Small intestine (tissue), 16 donors: ENCODE measurements at places on chromosomes 5 and 9. TPM values are rescaled to one million over a fixed set of nuclear protein-coding genes. Genes with fewer than 3 reads are reported as not detected.

DNA sequence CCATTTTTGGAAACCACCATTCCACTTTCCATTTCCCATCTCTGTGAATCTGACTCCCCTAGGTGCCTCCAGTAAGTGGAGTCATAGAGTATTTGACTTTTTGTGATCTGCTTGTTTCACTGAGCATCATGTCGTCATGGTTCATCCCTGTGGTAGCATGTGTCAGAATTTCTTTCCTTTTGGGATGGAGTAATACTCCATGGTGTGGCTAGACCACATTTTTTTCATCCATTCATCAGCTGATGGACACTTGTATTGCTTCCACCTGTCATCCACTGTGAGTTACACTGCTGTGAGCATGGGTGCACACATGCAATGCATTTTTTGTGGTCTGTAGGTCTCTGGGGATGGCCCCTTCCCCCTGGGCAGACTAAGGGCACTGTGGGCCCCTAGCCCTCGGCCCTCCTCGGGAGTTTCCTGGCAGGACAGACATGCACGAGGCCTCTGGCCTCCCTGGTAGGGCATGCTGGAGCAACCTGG lies 115.9 kb downstream of the GADD45G start:
- H3K4me1 ChIP-seq = no peaks in the 10 kb centered on the region
- no peak overlapping the region for H3K4me3 ChIP-seq
- H3K27me3 ChIP-seq = no peaks in the 10 kb centered on the region
- no peaks in the 10 kb centered on the region for H3K36me3 ChIP-seq

- no peaks in the 10 kb centered on the region for H3K36me3 ChIP-seq
- no peak for DNase-seq
- no peaks in the 10 kb centered on the region for H3K27me3 ChIP-seq
- H3K4me3 ChIP-seq = no peak overlapping the region
These were observed 527.0 kb downstream of the TLE1 start for GRCh38 chr9:81162361-81162760.

- H3K4me1 ChIP-seq = no peaks in the 10 kb centered on the region
- DNase-seq = peak; percentile 52
- H3K4me3 ChIP-seq = peak overlapping the region; percentile 66
- H3K27me3 ChIP-seq = no peaks in the 10 kb centered on the region
- H3K27ac ChIP-seq = peak overlapping the region; percentile 43
- no peaks in the 10 kb centered on the region for H3K36me3 ChIP-seq
These were observed 572 bp downstream of the ZDHHC21 start for GRCh38 chr9:14692470-14693250.

DNA sequence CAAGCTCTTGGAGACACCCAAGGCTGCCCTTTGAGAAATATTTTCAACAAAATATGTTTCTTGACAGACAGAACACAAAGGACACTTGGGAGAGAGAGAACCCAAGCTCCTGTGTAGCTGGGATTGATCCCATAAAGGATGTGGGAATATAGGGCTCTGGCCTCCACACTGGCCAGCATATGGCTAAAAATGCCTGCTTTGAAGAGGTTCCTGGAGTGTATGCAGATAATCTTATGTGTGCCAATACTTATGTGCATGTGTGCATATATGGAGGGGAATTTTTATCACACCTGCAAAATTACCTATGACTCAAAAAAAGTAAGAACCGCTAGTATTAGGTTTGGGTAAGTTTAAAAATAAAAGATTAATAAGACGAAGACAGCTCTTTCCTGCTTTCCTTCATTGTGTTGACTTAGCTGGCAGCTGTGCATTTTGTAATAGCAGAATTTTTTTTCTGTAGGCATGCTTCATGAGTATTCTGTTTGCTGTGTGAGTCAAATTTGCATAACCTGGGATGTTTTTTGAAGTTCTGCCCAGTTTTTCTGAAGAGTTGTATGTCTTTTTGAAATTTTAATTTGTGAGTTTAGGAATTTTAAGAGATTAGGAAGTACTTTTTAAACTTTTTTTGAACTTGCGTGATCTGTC lies 42.6 kb downstream of the HACD4 start:
- no peaks in the 10 kb centered on the region for H3K27me3 ChIP-seq
- no peak overlapping the region for H3K4me3 ChIP-seq
- H3K27ac ChIP-seq = no peak overlapping the region
- no peaks in the 10 kb centered on the region for H3K36me3 ChIP-seq
- no peak for DNase-seq

DNA sequence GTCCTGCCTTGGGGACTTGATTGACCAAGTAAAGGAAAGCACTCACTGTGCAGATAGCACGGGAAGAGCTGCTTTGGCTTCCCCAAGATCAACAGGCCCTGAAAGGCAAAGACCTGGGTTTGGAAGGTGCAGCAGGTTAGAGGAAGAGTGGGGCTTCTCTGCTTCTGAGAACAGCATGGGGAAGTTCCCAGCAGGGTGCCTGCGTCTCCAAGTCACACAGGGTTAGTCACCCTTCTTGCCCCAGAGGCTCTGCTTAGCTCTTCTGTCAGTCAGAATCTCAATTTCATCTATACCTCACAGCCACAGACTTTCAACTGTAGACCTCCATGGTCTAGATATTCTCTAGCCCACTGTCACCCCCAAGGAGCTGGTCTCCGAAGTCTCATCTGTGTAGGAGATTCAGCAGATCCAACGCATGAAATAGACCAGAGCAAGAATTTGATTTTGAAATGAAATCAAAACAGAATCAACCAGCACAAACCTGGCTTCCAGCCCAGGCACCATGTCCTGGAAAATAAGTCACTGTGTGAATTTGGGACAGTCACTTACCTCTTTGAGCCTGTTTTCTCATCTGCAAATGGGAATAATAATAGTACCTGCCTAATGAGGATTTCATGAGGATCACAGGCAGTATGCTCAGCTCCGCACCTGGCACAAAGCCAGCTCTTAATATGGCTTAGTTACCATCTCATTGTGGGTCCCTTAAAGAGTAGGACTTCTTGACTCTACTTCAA lies 64.0 kb downstream of the SFXN1 start:
- H3K4me1 ChIP-seq = no peaks in the 10 kb centered on the region
- peaks cover 1% of the 10 kb centered on the region for H3K27me3 ChIP-seq
- no peak overlapping the region for H3K27ac ChIP-seq
- H3K4me3 ChIP-seq = no peak overlapping the region
- H3K36me3 ChIP-seq = no peaks in the 10 kb centered on the region
- DNase-seq = no peak

GRCh38 chr5:32990593-32991420 lies 279.7 kb downstream of the NPR3 start:
- no peaks in the 10 kb centered on the region for H3K27me3 ChIP-seq
- H3K4me3 ChIP-seq = no peak overlapping the region
- no peaks in the 10 kb centered on the region for H3K36me3 ChIP-seq

- H3K27me3 ChIP-seq = no peaks in the 10 kb centered on the region
- H3K36me3 ChIP-seq = peaks cover 5% of the 10 kb centered on the region
- DNase-seq = peak; percentile 24
These were observed 14.3 kb downstream of the CEL start for GRCh38 chr9:133075925-133076630.

DNA sequence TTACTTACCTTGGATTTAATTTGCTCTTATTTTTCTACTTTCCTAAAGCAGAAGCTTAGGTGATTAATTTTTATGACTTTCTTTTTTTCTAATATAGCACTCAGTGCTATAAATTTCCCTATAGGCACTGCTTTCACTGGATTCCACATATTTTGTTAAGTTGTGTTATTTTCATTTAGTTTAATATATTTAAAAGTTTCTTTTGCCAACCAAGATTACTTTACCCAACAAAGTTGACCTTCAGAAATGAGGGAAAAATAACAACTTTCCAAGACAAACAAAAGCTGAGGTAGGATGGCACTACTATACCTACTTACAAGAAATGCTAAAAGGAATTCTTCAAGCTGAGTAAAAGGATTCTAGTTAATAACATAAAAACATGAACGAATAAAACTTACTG lies 8.8 kb upstream of the IFNB1 start:
- no peaks in the 10 kb centered on the region for H3K27me3 ChIP-seq
- DNase-seq = no peak
- no peak overlapping the region for H3K4me3 ChIP-seq
- H3K27ac ChIP-seq = no peak overlapping the region

DNA sequence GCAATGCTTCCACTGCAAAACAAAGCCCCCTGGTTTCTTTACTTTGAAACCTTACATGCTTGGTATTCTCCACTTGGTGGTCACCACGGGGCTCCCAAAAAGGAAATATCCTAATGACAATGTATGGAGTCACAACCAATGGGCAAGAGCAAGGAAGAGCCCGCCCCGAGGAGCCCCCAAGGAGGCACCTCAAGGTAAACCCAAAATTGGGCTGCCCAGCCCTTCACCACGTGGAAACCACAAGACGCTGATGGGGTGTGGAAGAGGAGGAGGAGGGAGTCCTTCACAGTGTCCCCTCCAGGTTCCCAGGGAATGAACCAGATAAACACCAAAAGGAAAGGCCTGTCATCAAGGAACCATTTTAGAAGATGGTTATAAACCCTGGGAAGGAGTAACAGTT lies 3.8 kb downstream of the ROR2 start:
- no peak overlapping the region for H3K4me3 ChIP-seq
- peak overlapping the region; percentile 36 for H3K27ac ChIP-seq
- no peak for DNase-seq
- H3K4me1 ChIP-seq = no peaks in the 10 kb centered on the region
- H3K36me3 ChIP-seq = no peaks in the 10 kb centered on the region
- peaks cover 11% of the 10 kb centered on the region for H3K27me3 ChIP-seq

DNA sequence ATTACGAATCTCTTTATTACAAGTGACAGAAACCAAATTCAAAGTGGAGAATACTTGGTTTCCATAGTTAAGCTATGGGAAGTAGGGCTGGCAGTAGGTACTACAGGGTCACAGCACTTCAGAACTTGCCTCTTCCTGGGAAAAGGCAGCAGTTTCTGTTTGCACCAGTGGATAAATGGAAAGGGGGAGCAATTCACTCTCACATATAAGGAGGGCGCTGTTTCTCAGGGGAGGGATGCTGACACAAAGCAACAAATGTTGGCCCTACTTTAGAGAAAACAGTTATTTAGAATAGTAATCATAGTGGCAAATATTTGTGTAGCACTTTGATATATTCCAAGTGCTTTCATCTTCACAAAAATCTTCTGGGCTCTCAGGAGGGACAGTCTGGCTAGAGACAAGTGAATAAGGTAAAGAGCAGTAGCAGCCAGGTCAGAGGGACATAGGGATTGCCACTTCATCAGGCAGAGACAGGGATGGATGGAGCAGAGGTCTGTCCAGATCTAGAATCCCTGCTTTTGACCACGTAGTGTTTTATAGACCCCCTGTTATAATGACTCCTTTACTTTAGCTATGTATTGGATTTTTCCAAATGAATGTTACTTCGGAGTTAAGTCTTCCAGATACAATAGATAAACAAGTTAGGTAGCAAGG lies 554.8 kb upstream of the SGCD start:
- H3K4me3 ChIP-seq = no peak overlapping the region
- no peaks in the 10 kb centered on the region for H3K27me3 ChIP-seq
- H3K36me3 ChIP-seq = no peaks in the 10 kb centered on the region
- no peaks in the 10 kb centered on the region for H3K4me1 ChIP-seq
- no peak for DNase-seq

DNA sequence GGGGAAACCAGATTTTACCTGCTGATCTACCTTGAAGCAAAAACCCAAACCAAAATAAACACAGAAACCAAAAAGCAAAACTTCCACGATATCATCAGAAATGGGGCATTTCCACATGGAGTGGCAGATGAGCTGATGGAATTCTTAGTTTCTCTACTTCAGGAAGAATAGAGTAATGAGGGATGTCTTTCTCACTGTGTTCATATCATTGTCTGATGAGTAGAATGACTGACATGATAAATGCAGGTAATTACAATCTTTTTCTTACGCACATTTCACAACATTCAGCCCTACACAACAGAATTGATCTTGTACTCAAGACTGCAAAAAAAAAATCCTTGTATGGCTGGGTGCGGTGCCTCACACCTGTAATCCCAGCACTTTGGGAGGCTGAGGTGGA lies 23.2 kb upstream of the ANKH start:
- no peaks in the 10 kb centered on the region for H3K4me1 ChIP-seq
- H3K27ac ChIP-seq = peak overlapping the region; percentile 53
- H3K36me3 ChIP-seq = no peaks in the 10 kb centered on the region
- no peak overlapping the region for H3K4me3 ChIP-seq
- no peak for DNase-seq

DNA sequence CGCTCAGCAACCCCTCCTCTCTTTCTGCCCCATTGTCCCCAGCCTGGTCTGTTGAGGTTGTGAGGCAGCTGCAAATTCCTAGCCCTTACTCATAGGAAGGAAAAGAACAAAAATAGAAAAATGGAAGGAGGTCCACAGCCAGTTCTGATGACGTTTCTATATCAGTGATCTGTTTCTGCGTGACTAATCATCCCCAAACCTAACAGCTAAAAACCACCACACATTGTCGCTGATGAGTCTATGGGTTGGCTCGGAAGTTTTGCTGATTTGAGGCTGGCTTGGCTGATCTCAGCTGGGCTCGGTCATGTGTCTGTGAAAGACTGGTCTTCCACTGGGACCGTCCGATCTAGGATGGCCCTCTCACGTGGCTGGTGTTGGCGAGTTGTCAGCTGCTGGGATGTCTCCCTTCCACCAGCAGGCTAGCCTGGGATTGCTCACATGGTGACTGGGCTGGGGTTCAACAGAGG lies 200.6 kb upstream of the ZNF618 start:
- peaks cover 3% of the 10 kb centered on the region for H3K4me1 ChIP-seq
- no peak for DNase-seq
- no peaks in the 10 kb centered on the region for H3K36me3 ChIP-seq
- H3K4me3 ChIP-seq = no peak overlapping the region
- no peak overlapping the region for H3K27ac ChIP-seq
- H3K27me3 ChIP-seq = peaks cover 2% of the 10 kb centered on the region

GRCh38 chr5:122429545-122430318 lies 117.7 kb downstream of the SNCAIP start:
- no peak for DNase-seq
- H3K36me3 ChIP-seq = no peaks in the 10 kb centered on the region
- H3K27ac ChIP-seq = no peak overlapping the region
- H3K27me3 ChIP-seq = no peaks in the 10 kb centered on the region
- no peak overlapping the region for H3K4me3 ChIP-seq

DNA sequence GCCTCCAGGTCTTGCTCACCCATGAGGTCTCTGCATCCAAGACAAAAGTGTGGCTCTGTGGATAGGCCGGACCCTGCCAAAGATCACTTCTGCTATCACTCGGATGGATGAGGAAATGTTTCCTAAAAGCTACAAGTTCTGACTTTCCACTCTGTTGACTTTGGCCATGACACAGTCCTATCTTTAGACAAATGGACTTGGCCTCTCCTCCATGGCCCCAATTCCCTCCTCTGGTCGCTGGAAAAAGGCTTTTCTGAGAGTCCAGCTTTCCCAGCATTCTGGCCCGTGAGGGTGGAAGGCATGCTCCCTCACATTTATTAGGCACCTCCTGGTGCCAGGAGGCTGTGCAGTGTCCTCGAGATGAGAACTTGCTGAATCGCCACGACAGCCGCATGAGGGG lies 83.1 kb downstream of the COL27A1 start:
- H3K27me3 ChIP-seq = no peaks in the 10 kb centered on the region
- no peaks in the 10 kb centered on the region for H3K4me1 ChIP-seq
- peak; percentile 25 for DNase-seq
- H3K36me3 ChIP-seq = no peaks in the 10 kb centered on the region

GRCh38 chr5:151125421-151125820 lies 32.2 kb downstream of the ANXA6 start:
- H3K4me1 ChIP-seq = no peaks in the 10 kb centered on the region
- no peak overlapping the region for H3K27ac ChIP-seq
- DNase-seq = no peak

Gene PSD2
- polyA plus RNA-seq = not detected

Gene PLCXD3
- 4.4 TPM for polyA plus RNA-seq

Gene BARHL1
- polyA plus RNA-seq = not detected

Gene MXD3
- polyA plus RNA-seq = 13.5 TPM

Gene AIF1L
- 1.4 TPM for polyA plus RNA-seq

Gene SARDH
- polyA plus RNA-seq = 0.51 TPM

Gene ATG12
- 30.9 TPM for polyA plus RNA-seq
